Posterior cingulate gyrus (tissue), 11 donors: ENCODE measurements at places on chromosomes 11 and 22.

DNA sequence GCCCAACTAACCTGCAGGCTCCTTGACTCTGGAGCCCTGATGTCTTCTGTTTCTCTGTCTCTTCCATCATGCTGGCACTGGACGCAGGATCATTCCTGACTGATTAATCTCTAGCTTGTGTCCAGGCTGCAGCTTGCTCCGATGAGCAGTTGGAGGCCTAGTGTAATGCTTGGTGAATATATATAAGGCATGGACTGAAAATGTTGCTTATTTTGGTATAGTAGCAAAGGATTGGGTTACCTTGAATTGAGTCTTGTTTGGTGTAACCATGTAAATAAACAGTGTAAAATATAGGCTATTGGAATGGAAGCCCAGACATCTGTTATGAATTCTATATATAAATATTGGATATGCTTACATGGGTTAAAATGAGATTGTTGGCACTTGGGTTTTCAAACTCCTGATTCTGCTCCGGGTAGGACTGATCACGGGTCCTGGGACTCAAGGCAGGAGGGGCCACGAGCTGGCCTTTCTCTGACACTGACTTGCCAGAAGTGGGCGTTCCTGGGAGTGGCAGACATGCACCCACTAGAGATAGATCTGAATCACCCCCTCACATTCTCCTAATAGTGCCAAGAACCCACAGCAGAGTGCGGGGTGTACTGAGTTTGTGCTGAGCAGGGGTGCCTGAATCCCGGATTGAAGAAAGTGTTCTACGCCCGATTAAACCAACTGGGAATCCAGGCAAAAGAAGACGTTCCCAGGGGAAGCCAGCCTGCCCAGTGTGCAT lies 25.8 kb downstream of the LRP5 start:
- no peak for DNase-seq

DNA sequence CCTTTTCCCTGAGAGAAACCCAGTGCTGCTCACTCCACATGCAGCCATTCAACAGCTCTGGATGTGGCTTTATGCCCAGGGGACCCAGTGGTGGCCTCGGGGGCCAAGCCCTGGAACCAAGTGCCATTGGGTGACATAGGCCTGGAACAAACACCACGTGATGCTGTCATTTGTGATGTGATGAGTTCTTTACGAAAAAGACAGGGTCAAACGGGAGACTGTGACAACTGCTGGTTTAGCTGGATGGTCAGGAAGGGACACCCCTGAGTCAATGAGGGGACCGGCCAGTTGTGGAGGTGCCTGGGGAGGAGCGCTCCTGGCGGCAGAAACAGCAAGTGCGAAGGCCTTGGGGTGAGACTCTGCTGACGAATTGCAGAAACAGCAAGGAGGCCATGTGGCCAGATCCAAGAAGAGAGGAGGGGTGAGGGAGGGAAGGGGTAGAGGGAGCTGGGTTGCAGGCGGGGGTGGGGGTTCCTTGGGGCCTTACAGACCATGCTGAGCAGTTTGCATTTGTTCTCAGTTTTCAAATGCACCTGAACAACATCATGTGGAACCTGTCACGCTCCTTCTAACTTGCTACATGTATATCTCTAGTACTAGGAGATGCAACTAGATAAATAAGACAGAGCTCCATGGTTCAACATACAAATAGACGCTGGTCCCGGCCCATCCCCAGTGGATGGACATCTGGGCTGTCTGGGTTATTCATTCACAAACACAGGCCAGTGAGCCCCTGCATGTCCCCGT lies 56.1 kb downstream of the IGLL5 start:
- no peak for DNase-seq

DNA sequence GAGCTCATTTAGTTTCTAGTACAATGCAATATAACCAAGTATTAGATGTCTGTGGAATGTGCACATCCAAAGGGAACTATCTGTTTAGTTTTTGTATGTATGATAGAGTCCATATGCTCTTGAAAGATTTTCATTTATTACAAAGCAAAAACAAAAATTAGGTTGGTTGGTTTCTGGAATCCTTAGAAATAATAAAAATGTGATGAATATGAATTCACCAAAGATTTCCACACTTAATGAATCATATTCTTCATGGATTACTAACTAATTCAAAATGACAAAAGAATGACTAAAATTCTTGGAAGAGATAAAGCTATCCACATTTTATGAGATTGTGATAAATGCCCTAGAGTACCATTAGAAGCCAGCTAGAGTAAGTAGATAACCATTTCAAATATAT lies 261.1 kb downstream of the SBF2 start:
- no peak for DNase-seq

DNA sequence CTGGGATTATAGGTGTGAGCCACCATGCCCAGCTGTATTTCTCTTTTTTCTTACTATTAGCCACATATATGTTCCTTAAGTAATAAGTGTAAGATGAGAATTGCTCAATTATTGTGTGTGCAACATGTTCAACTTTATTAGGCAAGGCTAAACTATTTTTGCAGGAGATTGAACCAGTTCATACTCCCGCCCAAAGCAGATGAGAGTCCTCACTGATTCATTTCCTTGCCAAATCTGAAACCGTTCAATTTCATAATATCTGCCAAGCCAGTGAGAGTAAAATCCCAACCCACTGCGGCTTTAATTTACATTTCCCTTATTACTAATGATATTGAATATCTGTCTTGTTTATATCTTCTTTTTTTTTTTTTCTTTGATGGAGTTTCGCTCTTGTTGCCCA lies 48.4 kb downstream of the KCNJ4 start:
- DNase-seq: no peak

- DNase-seq: no peak
These were observed 13.0 kb downstream of the OR52N4 start for GRCh38 chr11:5767056-5767455.
